Left colon (tissue), 2 donors: ENCODE measurements at places on chromosomes 7 and 10.

DNA sequence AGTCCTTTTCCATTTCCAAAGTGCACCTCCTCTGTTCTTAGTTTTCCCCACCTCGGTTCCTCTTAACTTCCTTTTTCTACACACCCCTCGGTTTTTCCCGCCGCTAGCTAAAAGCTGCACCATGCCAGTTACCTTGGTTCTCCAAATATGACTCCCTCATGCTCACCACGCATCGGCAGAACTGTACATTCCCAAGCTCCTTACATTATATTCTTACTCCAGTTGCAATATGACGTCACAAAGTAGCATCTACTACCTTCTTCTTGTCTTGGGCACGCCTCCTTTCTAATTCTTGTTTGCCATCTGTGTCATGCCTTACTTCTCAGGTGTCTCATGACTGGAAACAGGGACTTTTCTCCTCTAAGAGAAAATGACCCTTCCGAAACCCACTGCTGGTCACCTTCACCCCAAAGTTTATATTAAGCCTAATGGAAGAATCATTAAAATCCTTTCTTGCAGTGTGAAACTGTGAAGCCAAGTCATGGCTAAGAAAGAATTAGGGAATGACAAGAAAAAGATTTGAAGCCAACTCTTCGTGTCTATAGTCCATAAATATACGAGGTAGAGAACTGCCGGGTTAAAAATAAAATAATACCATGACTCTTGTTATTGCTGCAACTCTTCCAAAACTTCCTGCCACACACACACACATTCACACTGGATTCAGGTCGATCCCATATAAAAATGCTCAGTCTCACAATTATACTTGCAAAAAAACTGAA is 1.7 kb downstream of the ESYT2 start:
- DNase-seq: no peak

DNA sequence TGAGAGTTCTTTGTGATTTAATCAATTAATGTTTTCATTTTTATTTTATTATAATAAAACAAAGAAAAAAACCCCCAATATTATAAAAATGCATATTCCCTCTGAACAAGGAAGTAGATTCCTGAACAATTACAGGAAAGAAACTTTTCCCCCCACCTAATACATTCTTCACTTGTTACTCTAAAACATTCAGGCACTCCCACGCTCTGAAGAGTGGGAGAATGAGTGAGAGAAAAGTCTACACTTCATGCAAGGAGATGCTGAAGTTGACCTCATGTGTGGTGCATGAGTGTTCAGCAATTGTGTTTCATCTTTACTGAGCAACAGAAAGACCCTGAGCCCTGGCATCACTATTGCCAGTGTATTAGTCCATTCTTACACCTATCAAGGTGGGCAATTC is 244.2 kb upstream of the IGFBP3 start:
- no peak for DNase-seq

- DNase-seq: no peak
These were observed 22.7 kb upstream of the ZWINT start for GRCh38 chr10:56383806-56384205.

DNA sequence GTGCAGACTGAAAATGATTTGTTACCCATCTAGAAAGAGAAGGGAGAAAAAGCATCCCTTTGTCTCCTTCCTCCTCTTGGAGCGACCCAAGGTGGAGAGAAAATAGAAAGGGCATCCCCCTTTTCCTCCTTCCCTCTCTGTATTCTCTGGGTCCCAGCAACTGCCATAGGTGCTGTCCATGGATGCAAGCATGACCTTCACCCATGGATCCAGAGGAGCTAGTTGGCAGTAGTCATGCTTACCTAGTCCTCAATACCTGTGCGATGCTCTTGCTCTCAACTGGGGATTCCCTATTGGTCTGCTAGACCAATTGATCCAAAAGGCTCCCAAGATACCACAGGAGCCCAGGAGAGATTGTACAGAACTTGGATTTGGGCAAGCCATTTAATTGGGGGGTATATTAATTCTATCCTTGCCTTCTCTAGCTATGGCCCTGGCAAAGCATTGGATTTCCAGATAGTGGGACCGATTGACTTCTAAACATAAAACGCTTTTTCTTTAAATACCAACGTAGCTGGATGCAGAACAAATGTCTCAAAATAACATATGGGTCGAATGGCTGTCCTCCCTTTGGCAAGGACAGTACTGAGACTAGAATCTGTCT is 547.8 kb upstream of the IGFBP3 start:
- DNase-seq: no peak

DNA sequence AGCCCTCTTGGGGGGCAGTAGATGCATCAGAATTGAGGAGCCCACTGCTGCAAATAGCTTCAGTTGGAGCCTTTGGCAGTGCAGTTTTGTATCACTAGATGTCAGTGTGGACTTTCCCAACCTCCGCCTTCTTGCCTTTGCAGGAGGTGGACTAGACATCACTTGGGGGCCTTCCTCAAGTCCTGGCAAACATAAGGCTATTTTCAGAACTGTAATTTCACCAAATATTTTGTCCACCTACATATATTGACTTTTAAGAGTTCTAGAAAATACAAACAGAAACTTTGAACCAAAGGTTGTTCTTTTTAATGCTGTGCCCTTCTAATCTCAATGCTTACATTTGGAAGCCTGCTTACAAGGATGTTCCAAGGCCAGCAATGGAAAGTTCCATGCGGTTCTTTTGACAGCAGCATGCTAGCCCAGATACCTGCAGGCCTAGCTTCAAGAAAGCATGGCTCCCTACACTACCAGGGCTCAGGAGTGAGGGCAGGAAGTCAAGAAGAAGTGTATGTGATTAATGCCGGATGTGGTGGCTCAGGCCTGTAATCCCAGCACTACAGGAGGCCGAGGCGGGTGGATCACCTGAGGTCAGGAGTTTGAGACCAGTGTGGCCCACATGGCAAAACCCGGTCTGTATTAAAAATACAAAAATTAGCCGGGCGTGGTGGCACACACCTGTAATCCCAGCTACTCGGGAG is 8.0 kb upstream of the ZNRF2 start:
- DNase-seq: no peak

DNA sequence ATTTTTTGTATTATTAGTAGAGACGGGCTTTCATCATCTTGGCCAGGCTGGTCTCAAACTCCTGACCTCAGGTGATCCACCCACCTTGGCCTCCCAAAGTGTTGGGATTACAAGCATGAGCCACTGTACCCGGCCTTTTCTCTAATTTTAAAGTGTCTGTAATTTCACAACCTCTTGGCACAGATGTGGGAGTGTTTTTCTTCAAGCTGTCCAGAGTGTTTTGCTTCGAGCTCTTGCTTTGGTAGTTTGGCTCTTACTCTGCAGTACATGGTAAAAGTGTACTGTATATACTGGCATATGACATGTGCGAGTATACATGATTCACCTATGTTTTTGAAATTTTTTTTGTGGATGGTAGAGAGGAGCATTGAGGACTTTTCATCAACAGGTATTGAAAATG is 9.8 kb downstream of the SRGN start:
- DNase-seq: no peak

DNA sequence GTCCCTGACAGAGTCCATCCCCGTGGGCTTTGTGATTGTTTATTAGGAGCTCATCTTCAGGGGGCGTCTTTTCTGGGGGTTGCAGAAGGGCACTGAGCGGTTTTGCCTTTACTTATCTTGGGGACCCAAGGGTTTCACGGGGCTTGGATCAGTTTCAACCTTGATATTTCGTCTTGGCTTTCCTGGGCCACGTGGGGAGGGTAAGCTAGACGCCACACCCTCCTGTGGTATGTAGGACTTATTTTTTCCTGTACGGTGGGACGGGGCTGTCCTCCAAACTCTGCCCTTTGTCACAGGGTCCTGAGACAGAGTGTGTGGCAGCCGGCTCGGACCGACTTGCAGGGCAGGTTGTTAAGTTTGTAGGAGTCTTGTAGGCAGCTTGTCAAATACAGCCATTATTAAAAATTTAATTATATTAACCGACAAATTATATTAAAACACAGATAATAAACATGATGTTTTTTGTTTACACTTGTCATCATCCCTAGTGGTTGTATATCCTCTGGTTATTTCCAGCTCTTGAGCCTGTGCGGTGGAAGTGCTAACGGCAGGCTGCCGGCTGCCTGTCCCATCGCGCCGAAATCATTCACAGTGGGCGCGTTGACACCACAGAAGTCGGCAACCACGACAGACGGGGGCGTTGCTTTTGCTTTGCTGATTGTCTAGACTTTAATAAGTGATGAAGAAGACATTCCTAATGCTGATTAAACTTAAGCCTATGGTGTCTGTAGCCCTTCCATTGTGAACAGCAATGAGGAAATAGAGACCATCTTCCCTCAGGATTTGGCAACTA is 193.2 kb downstream of the DNAJB6 start:
- DNase-seq: no peak

- peak; percentile 39 for DNase-seq
These were observed 10.3 kb downstream of the ITPRIP start for GRCh38 chr10:104327745-104328645.

DNA sequence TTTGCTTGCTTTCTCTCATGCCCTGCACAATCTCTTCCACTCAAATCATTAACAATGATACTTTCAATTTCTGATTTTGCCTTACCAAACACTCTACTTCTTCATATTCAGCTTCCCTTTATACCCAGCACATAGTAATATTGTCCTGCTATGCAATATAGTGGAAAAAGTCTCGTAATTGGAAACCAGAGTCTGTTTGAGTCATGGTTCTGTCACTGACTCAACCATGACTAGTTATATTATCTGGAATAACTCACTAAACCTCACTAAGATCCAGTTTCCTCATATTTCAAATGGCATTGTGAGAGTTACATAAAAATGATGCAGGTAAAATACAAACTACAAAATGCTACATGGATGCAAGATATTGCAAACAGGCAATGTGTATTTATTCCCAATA is 98.5 kb upstream of the LRRTM3 start:
- no peak for DNase-seq

GRCh38 chr10:8063128-8063908 is 8.8 kb downstream of the GATA3 start:
- DNase-seq: no peak

DNA sequence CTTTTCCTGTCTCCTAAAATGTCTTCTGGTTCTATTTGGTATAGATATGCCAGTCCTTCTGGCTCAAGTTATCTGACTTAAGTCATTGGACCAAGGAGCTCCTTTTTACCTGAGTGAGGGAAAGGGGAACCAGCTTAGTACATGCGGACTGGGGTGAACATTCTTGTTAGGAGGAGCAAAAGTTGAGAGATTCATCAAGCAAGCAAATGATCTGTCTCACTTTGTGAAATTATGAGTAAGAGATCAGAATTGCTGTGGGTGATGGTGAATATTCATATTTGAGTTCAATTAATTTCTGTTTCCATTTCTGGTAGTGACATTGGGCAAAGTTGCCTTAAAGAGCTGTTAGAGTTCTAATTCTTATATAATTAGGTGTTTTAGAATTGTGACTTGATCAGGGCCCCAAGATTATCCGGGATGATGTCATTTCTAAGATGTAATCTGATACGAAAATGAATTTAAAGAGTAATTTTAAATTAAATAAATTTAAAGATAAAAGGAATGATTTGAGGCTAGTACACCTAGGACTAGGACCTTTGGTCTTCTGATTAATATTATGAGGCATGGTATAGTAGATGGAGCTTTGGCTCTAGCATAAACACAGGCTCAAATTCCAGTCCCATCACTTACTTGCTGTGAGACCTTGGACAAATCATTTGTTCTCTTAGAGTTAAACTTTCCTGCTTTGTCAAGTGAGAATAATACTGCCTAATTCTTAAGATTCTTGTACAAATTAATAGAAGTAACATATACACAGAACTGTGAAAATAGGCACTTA is 60.4 kb upstream of the STRIP2 start:
- DNase-seq: no peak

DNA sequence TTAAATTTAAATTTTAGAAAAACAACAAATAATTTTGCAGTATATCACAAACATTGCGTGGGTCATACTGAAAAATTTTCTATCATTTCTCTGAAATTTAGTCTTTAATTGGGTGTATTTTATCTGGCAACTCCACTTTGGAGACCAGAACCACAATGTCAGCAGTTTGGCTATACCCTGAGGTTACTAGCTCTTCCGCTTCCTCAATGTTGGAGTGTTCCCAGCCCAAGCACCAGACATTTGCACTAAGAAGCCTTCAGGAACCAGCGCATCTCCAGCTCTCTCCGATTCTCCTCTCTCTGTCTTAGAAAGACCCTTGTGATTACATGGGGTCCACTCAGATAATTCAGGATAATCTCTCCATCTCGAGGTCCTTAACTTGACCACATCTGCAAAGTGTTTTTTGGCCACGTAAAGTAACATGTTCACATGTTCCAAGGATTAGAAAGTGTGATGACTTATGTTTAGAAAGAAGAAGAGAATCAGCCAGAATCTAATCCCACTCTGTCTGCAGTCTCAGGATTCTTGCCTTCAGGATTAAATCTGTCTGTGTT is 43.1 kb upstream of the ADRB1 start:
- DNase-seq: no peak

- no peak for DNase-seq
These were observed 137.4 kb upstream of the AKR1E2 start for GRCh38 chr10:4688601-4689000.

- DNase-seq: no peak
These were observed 75.3 kb downstream of the GAD2 start for GRCh38 chr10:26291721-26292480.

- DNase-seq: no peak
These were observed 29.7 kb upstream of the SCIN start for GRCh38 chr7:12540850-12541249.

- DNase-seq: no peak
These were observed 39.0 kb downstream of the ABCB1 start for GRCh38 chr7:87561702-87562101.

- no peak for DNase-seq
These were observed 271.5 kb upstream of the ZWINT start for GRCh38 chr10:56632537-56632936.

GRCh38 chr10:79084972-79085597 is 16.3 kb downstream of the ZMIZ1 start:
- DNase-seq: no peak

DNA sequence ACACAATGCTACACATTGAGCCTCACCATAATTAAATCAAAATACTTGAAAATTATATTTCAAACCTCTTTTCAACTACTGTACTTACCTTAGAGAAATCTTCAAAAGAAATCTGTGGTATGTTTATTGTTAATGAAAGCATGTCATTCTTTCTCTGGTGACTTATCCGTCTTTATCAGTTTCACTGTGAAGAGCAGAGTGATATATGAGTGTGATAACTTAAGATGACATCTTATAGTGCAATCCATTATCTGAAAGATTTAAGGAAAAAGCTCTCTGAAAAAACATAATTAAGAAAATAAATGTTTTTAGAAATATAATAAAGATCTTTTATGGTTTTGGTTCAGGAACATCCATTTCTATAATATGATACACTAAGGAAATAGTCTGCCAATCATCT is 911.6 kb upstream of the C7orf33 start:
- no peak for DNase-seq

- no peak for DNase-seq
These were observed 10.3 kb upstream of the HSPB1 start for GRCh38 chr7:76292213-76292573.

- no peak for DNase-seq
These were observed 63.3 kb downstream of the CALML3 start for GRCh38 chr10:5588080-5588453.
